ENCODE measurements at places on chromosomes 12 and 14. TPM values are rescaled to one million over a fixed set of nuclear protein-coding genes. Genes with fewer than 3 reads are reported as not detected.

The EP400 gene
- 58.0 TPM for total RNA-seq

The GARIN6 gene
- not detected for total RNA-seq

The NUAK1 gene
- 0.02 TPM for total RNA-seq

The DHRS2 gene
- total RNA-seq = 62.9 TPM

- H3K36me3 ChIP-seq = no peaks in the 10 kb centered on the region
- no peaks in the 10 kb centered on the region for H3K4me1 ChIP-seq
- H3K4me3 ChIP-seq = no peak overlapping the region
- no peak overlapping the region for H3K27ac ChIP-seq
- no peaks in the 10 kb centered on the region for H3K27me3 ChIP-seq
These were observed 139.2 kb downstream of the C12orf75 start for GRCh38 chr12:105469701-105470100.
